ENCODE measurements at places on chromosomes 2 and 18.

DNA sequence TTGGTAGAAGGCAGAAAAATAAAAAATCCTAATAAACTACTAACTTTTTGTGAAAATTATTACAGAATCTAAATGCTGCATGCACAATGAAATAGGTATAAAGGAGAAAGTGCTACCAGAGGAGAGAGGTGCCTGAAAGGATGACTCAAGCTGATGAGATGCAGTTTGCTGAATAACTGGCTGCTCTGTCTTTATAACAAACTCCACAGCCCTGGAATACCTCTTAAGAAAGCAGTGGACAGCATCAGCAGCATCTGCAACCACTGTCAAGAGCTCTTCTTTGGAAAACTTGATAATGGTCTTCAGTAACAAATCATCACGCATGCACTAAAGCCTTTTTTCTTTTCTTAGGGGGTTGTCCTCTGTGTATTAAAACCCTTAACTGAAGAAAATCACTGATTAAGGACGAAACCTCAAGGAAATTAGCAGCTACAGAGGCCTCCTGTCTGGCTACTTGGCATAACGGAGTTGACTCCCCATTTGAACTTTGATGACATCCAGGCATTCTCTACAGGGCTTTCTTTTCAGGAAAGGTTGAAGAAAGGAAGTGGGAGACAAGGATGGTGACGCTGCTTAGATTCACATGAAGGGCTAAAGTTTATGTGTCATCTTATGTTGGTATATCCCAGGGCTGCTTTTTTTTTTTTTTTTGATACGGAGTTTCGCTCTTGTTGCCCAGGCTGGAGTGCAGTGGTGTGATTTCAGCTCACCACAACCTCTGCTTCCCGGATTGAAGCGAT is 28.8 kb downstream of the WDFY1 start:
- no peak for DNase-seq

GRCh38 chr2:50355891-50356290 is 676.0 kb downstream of the NRXN1 start:
- DNase-seq: no peak

GRCh38 chr2:191869781-191870180 is 22.9 kb upstream of the CAVIN2 start:
- DNase-seq: no peak

GRCh38 chr2:64828261-64828660 is 160.9 kb upstream of the SLC1A4 start:
- DNase-seq: no peak

- DNase-seq: peak; percentile 58
These were observed 58.1 kb downstream of the AGAP1 start for GRCh38 chr2:235551965-235552364.

DNA sequence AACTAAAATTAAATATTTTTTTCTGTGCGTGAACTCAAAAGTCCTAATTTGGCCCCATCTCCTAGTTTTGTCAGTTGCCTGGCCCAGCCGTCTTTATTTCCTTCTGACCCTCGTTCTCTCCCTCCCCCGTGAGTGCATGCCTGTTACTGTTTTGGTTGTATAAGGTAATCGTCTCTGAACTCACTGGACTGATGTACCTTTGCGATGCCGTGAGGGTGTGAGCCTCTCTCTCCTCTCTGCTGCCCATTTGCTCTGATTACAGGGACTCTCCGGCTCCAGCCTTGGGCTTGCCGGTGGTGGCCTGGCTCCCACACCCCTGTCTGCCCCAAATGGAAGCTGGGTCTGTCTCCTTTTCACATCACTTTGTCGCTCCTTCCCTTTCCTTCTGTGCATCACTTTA is 66.5 kb upstream of the RBM44 start:
- no peak for DNase-seq

DNA sequence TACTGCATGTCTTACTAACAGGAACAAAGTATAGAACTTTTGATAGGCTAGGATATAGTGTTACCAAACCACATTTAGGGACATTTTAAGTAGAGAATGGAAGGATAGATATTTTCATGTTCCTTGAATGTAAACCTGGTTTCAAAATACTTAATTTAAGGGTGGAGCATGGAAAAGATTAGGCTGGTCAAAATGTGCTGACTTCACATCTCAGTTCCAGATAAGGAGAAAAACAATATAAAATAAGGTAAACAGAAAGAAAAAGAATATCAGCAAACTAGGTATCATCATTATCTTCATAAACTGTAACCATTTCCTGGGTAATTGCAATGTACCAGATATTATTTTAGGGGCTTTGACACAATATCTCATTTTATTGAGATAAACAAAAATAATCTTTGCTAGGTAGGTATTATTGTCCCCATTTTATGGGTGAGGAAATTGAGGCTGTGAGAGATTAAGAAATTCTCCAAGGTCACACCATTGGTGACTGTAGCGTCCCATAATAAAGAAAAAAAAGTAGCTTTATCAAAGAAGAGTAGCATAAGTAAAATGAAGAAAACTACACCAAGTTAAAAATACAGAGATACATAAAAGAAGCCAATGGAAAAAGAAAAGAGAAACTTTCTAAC is 3.6 kb downstream of the PDE11A start:
- DNase-seq: no peak

DNA sequence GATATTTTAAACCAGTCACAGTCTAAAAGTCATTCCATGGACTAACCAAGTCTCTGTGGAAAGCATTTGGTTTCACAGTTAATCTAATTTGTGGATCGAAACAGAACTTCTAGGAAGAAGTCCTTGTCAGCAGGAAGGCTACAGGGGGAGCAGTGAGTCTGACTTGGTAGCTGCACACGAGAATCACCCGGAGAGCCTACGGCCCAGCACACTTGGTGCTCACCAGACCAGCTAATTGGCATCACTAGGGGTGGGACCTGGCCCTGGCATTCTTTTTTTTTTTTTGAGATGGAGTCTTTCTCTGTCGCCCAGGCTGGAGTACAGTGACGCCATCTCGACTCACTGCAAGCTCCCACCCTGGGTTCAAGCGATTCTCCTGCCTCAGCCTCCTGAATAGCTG is 97.7 kb downstream of the ZNF532 start:
- DNase-seq: no peak

DNA sequence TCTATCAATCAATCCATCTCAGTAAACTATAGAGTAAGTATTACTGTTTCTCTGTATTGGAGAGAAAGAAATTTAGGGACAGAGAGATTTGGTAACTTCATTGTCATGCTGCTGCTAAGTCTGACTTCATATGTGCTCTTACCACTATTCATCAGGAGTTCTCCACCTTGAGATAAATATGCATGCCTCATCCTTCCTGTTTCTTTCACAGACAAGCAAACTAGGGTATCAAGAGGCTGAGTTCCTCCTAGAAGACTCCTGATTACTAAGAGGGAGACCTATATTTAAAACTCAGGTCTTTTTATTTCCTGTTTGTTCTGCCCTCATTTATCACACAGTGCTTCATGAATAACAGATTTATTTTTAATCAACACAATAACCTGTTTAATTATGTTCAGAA is 34.1 kb downstream of the RIT2 start:
- no peak for DNase-seq

DNA sequence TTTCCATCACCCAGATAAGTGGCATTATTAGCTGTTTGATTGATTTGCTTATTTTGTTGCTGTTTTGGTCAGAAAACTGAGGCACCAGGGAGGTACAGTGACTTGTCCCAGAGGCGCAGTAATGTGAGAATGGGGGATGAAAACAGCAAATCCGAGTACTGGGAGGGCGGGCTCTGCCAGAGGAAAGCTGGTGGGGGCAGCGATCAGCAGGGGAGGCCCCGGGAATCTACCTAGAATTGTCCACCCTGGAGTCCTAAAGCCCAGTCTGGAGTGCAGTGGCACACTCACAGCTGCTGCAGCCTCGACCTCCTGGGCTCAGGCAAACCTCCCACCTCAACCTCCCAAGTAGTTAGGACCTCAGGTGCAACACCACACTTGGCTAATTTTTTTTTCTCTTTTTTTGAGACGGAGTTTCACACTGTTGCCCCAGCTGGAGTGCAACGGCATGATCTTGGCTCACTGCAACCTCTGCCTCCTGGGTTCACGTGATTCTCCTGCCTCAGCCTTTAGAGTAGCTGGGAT is 17.0 kb upstream of the PTMA start:
- DNase-seq: no peak

DNA sequence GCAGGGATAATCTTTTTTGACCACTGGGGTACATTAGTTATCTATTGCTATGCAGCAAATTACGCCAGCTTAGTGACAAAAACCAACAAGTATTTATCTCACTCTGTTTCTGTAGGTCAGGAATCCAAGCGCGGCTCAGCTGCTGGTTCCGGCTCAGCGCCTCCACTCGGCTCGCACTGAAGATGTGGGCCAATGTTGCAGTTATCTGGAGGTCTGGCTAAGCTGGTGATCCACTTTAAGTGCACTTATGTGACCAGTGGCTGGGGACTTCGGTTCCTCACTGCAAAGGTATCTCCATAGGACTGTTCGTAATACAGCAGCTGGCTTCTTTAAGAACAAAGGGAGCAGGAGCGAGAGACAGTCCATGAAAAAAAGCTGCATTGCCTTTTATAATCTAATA is 591.9 kb downstream of the TMEM182 start:
- no peak for DNase-seq

DNA sequence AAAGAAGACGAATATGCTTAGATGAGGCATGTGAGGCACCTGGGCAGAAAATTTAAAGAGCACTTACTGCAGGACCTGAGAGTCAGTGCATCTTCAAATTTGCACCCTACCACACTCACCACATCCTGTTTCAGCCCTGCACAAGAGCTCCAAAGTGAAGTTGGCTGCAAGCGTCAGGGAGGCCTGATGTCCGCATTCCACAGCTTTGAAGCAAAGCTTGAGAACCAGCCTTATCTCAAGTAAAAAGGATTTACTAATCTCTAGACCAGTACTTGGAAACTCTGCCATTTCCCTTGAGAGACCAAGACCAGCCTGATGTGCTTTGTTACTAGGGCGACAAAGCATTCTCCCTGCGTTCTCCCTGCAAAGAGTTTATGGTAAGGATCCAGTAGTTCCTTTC is 3.4 kb upstream of the ASNSD1 start:
- DNase-seq: no peak

DNA sequence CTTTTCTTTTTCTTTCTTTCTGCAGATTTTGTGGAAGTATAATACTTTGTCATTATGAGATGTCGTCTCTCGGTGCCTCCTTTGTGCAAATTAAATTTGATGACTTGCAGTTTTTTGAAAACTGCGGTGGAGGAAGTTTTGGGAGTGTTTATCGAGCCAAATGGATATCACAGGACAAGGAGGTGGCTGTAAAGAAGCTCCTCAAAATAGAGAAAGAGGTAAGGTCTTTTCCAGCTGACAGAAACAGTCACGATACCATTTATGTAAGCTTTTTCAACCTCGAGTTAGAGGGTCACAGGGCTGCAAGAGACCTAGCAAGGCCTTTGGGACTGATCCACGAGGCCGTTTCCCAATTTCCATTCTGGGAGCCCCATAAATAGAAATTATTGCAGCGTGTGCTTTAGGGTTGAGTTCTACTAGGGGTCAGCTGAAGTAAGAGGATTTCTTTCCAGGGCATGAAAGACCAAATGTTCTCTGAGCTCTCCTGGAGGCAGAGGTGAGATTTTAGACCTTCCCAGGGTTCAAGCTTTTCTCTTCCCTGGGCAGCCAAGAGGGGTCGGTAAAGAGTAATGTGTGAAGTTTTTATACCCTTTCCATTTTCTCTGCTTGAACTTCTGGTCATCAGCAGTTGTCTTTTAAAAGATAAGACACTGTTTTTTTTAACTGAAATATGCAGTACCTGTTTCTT is 15.5 kb downstream of the MAP3K20 start:
- no peak for DNase-seq

- no peak for DNase-seq
These were observed 97.4 kb downstream of the OSR1 start for GRCh38 chr2:19261061-19261460.

- DNase-seq: peak; percentile 91
These were observed at the start of gene CDH2 for GRCh38 chr18:28176948-28177827. TSS of gene CDH2 (minus strand) at chr18:28177130. CDS start at chr18:28177022, 108 bp downstream.

GRCh38 chr2:211946960-211947359 is 591.6 kb downstream of the ERBB4 start:
- DNase-seq: no peak

- peak; percentile 17 for DNase-seq
These were observed 85.8 kb upstream of the FAM237A start for GRCh38 chr2:206556357-206556949.

- DNase-seq: no peak
These were observed 105.0 kb upstream of the CCDC150 start for GRCh38 chr2:196534495-196534894.

GRCh38 chr2:32008805-32009515 is 1.8 kb downstream of the MEMO1 start:
- DNase-seq: peak; percentile 10

DNA sequence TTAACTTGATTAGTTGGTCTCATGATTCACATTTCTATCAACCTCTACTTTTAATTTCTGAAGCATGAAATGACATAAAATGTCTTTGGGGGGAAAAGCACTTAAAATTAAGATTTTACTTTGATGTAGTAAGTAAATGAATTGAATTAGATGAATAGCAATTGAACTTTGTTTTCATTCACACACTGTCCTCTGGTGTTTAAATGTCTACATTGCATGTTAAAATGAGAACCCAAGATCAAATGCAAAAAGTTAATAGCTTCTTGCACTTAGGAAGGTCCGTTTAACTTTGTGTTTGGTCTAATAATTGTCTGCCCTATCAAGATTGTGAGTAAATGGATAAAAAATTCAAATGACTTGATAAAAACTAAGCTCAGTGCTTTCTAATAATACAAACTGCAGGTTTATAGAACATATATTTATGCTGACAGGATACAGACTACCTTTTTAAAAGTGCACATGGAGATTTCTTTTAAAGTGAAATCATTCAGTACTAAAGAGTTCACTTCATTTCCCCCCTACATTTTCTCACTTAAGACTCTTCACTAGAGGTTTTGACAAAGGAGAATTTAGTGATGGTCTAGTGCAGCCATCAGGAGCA is 156.2 kb upstream of the NABP1 start:
- DNase-seq: peak; percentile 34

DNA sequence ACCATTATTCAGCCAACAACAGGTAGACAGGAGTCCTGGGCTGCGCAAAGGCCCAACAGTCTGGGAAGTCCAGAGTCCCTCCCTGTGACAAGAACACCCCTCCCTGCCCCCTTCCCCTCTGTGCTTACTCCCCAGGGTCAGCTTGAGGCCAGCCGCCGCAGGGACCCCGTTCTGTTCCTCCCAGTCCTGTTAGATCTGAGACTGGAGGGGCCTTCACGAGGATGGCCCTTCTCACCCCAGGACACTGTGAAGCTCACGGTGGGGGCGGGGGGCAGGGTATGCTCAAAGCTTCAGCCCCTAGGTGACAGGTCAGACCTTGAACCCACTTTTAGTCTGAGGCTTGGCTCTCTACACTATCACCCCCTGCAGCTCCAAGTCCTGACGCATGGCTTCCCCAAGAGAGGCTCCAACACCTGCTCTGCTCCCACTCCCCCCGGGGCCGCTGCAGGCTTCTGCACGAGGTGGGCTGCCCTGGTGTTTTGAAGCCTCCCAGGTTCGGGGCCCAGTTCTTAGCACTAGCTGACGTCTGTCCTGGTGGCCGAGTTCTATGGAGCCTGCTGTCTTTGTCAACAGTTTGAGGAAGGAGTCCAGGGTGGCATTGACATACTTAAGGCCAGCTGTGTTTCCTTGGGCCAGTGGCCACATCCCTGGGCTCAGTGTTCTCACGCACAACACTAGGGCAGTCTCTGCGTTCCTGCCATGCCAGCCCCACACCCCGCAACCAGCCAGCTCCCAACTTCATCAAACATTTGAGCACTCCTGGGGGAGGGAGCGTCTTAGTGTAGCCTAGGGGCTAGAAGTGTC is 37.2 kb upstream of the HPCAL1 start:
- DNase-seq: no peak

- DNase-seq: no peak
These were observed 154.8 kb upstream of the PGAP1 start for GRCh38 chr2:197081294-197081693.
